ENCODE measurements at places on chromosomes 13 and 19. TPM values are rescaled to one million over a fixed set of nuclear protein-coding genes. Genes with fewer than 3 reads are reported as not detected.

The PSG1 gene
- not detected for polyA plus RNA-seq

The DNASE2 gene
- polyA plus RNA-seq = 56.9 TPM

The RASGRP4 gene
- 0.49 TPM for polyA plus RNA-seq

The CCNA1 gene
- polyA plus RNA-seq = 22.9 TPM

- DNase-seq = peak; percentile 83
Measured at GRCh38 chr19:19207637-19208572, 3.9 kb upstream of the NCAN start.

GRCh38 chr13:48817166-48817802 is 158.4 kb upstream of the FNDC3A start:
- peak; percentile 11 for DNase-seq

DNA sequence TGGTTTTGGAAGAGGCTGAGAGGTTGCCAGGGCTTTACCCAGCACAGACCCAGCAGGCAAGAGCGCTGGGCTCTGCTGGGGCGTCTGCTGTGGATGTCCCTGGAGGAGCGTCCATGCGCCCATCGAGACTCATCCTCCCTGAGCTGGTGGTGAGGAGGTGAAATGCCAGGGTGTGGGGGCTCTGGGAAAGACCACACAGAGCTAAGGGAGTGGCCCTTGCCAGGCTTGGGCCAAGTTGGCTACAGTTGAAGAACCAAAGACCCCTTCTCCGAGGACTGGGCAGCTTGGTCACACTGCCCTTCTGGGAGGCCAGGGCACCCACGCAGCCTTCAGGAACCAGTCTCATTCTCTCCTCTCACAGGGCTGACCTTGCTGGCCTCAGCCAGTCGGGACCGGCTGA is 24.6 kb upstream of the OVOL3 start:
- no peak for DNase-seq

- no peak for DNase-seq
Measured at GRCh38 chr13:89150362-89150761, 1479.2 kb downstream of the SLITRK5 start.

GRCh38 chr19:29917911-29918310 is 24.1 kb upstream of the URI1 start:
- DNase-seq = no peak

DNA sequence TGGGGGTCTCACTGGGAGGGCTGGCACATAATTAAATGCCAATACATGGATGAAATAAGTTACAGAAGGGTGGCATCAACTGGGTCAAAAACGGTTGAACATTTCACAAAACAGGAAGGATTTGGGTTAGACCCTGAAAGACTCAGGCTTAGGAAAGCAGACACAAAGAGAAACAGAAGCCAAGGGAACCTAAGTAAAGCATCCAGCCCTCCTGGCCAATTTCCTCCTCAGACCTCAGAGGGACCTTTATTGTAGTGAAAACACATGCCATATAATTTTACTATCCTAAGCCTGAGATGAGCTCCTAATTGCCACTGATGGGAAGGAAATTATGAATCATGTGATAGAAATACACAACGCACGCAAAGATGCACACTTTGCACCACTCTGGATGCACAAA is 12.1 kb upstream of the CEACAM3 start:
- DNase-seq = no peak

DNA sequence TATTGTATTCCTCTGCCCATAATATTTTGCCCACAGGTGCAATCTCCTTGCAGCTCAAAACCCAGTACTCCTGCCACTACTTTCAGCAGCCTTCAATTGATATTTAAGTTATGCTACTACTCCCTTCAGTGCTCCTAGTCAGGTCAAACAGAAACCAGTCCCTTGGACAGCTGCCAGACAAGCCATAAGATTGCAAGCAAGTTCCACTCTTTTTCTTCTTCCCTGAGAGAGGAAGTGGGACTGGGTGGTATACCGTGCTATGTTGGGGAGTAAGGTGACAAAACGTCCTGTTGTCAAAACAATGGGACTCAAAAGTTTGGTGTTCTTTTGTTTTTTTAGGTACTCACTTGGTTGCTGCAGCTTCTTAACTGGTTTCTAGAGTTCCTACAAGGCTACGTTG is 63.1 kb upstream of the FRY start:
- no peak for DNase-seq

DNA sequence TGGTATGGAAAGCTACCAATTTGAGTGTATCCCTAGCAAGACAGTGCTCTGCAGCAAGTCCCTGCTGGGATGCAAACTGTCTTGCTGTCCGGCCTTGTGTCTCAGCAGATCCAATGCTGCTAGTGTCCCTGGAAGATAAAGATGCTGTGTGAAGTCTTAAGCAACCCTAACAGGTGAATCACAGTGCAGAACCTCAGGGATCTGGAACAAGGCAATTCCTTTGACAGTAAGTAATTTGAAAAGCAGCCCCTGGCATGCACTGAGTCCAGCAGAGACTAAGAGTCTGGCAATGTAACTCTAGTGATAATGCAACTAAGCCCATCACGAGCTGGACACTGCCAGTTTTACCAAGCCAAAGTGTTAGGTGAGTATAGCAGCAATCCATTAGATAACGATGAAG is 1.7 kb upstream of the UCHL3 start:
- no peak for DNase-seq

All from brain (organoid and tissue), 16 donors.